Right atrium auricular region (tissue), 2 donors: ENCODE measurements at places on chromosomes 7 and 10. TPM values are rescaled to one million over a fixed set of nuclear protein-coding genes. Genes with fewer than 3 reads are reported as not detected.
A peak's percentile ranks its signal among the peaks of the same experiment; 100 is the strongest.

DNA sequence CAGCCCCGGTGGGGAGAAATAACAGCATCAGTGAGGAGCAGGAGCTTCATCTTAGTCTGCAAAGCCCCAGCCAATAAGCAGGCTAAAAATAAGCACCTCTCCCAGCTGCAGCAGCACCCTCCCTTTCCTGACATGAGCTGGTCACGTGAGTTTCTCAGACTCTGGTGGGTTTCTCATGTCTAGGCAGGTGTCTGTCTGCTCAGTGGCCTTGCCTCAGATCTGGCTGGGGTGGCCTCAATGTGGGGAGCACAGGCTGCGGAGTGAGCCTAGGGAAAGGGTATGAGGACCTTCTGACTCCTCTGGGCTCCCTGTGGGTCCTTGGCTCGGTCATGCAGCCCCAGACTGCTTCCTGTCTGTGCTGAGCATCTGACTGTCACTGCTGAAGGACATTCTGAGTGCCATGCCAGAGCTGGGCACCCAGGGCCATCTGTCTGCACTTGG, 81.6 kb upstream of the LRRC4 start:
- DNase-seq, result no peak
- no peaks in the 10 kb centered on the region for H3K36me3 ChIP-seq
- no peak overlapping the region for H3K27ac ChIP-seq
- H3K27me3 ChIP-seq, result no peaks in the 10 kb centered on the region
- H3K4me1 ChIP-seq, result no peaks in the 10 kb centered on the region

DNA sequence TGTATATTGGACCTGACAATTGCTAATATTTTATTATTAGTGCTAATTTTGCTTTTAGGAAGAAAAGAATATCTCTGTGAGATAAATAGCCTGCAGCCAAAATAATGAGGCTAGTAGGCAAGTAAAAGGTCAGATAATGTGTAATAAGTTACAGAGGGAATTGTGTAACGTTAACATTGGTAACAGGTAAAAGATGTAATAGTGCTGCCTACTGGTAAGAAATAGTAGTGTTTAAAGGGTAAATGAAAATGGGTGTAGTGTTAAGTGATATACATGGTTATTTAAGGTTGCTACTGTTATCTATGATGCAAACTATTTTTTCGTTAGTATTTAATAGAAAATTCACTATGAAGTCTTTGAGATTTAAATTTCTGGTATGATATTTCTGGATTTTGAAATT, 9.2 kb upstream of the FOXP2 start:
- no peak for DNase-seq
- H3K27ac ChIP-seq, result no peak overlapping the region
- no peaks in the 10 kb centered on the region for H3K27me3 ChIP-seq
- no peaks in the 10 kb centered on the region for H3K4me1 ChIP-seq
- H3K36me3 ChIP-seq, result no peaks in the 10 kb centered on the region
- H3K4me3 ChIP-seq, result no peak overlapping the region

GRCh38 chr7:19269301-19269700, 124.1 kb upstream of the FERD3L start:
- DNase-seq, result no peak
- H3K36me3 ChIP-seq, result no peaks in the 10 kb centered on the region
- no peak overlapping the region for H3K27ac ChIP-seq
- H3K27me3 ChIP-seq, result no peaks in the 10 kb centered on the region

GRCh38 chr10:132021504-132022143, 39.9 kb upstream of the BNIP3 start:
- no peak for DNase-seq
- peaks cover 10% of the 10 kb centered on the region for H3K4me1 ChIP-seq
- H3K36me3 ChIP-seq, result no peaks in the 10 kb centered on the region
- H3K27ac ChIP-seq, result no peak overlapping the region

DNA sequence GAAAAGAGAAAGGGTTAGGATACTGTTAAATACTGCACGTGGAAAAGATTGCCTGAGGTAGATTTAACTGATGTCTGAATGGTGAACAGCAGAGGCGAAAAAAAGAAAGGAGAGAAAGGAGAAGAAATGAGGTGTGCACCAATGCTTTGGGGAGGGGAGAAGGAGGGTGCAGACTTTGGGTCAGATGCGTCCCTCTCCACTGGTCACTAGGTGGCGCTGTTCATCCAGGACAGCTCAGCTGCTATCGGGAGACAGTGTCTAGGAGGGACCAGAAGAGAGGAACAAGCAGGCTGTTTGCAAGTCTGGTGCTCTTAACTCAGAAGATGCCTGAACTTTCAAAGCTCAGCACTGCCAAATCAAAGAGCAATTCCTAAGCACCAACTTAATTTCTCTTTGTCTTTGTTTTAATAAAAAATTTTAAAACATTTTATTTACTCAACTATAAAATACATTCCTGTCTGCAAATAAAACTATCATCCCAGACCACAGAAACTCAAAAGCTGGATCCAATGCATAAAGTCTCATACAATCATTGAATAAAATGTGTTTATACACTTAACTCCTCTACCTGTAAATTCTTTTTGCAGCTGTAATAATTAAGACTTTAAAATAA, 83.9 kb upstream of the PDLIM1 start:
- H3K27ac ChIP-seq, result peak overlapping the region; percentile 13
- peak; percentile 86 for DNase-seq
- H3K4me3 ChIP-seq, result no peak overlapping the region
- peaks cover 84% of the 10 kb centered on the region for H3K36me3 ChIP-seq
- H3K4me1 ChIP-seq, result no peaks in the 10 kb centered on the region
- no peaks in the 10 kb centered on the region for H3K27me3 ChIP-seq

GRCh38 chr7:127937066-127937680, 94.1 kb downstream of the LRRC4 start:
- DNase-seq, result no peak
- no peaks in the 10 kb centered on the region for H3K4me1 ChIP-seq
- H3K36me3 ChIP-seq, result no peaks in the 10 kb centered on the region
- H3K4me3 ChIP-seq, result no peak overlapping the region

The NUTM2D gene
- 4.8 TPM for total RNA-seq
